ENCODE measurements at places on chromosomes 1 and 21. TPM values are rescaled to one million over a fixed set of nuclear protein-coding genes. Genes with fewer than 3 reads are reported as not detected.
A peak's percentile ranks its signal among the peaks of the same experiment; 100 is the strongest.

- H3K4me3 ChIP-seq = no peak overlapping the region
- H3K36me3 ChIP-seq = no peaks in the 10 kb centered on the region
- no peaks in the 10 kb centered on the region for H3K27me3 ChIP-seq
- no peaks in the 10 kb centered on the region for H3K4me1 ChIP-seq
- H3K27ac ChIP-seq = no peak overlapping the region
These were observed 33.6 kb upstream of the TRABD2B start for GRCh38 chr1:48030696-48031365.

GRCh38 chr1:201702936-201703335, 126.0 kb upstream of the IPO9 start:
- no peaks in the 10 kb centered on the region for H3K36me3 ChIP-seq
- no peaks in the 10 kb centered on the region for H3K27me3 ChIP-seq
- no peak overlapping the region for H3K4me3 ChIP-seq
- H3K27ac ChIP-seq = peak overlapping the region; percentile 55
- DNase-seq = no peak

DNA sequence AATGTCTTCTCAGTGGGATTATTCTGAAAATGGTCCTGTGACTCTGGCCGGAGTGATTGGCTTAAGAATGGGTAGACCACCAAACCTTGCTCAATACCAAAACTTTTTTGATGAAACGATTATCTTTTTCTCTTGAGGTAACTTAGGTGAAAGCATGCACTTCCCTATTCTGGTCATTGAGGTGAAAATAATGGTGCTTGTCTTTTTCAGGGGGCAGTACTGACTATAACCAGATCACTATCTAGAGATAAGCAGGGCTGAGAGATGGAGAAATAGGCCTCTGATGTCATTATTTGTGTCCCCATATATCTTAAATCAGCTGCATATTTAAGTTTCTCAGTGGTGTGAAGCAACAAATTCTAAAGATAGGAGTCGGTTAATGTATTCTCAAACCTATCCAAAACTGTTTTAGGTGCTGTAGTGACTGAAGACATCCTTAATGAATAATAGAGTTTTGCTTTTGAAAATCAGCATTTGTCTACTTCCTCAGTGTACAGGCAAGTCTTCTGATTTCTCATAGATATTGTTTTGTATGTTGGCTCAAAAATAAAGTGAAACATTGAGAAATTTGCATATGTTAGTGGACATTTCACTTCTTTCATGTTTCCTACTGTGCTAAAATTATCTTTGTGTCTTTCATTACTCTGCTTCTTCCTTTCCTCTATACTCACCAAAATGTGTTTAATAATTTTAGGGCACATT, 735.3 kb upstream of the ADGRL4 start:
- H3K4me1 ChIP-seq = no peaks in the 10 kb centered on the region
- H3K27me3 ChIP-seq = no peaks in the 10 kb centered on the region
- no peak overlapping the region for H3K27ac ChIP-seq
- no peaks in the 10 kb centered on the region for H3K36me3 ChIP-seq

Gene WNT2B
- 10.9 TPM for total RNA-seq

- H3K36me3 ChIP-seq = no peaks in the 10 kb centered on the region
- H3K27ac ChIP-seq = no peak overlapping the region
- no peaks in the 10 kb centered on the region for H3K27me3 ChIP-seq
- H3K4me1 ChIP-seq = peaks cover 3% of the 10 kb centered on the region
- no peak for DNase-seq
These were observed 34.6 kb upstream of the CHIT1 start for GRCh38 chr1:203264052-203264501.

- no peak for DNase-seq
- no peak overlapping the region for H3K27ac ChIP-seq
- H3K27me3 ChIP-seq = no peaks in the 10 kb centered on the region
These were observed 20.9 kb upstream of the SLC1A7 start for GRCh38 chr1:53163291-53163768.

DNA sequence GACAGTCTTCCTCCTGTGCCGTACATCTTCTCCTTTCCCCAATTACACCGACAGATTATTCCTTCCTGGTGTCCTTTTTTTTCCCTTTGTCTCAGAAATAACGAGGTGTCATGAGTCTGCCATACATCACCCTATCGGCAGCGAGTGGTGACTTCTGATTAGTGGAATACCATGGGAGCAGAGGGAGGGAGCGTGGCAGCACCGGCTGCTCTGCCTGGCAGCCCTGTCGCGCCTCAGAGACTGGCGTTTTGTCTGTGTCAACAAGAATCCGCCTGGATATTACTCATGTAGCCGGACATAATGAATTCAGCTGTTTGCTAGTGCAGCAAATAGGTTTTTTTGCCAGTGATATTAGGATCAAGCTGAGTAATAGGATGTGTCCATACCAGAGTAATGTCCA, 51.8 kb downstream of the UTP25 start:
- no peaks in the 10 kb centered on the region for H3K36me3 ChIP-seq
- no peak overlapping the region for H3K4me3 ChIP-seq
- no peak overlapping the region for H3K27ac ChIP-seq
- H3K27me3 ChIP-seq = no peaks in the 10 kb centered on the region
- no peaks in the 10 kb centered on the region for H3K4me1 ChIP-seq

Gene C1QB
- 1,028 TPM for total RNA-seq

GRCh38 chr1:79797487-79797886, 791.0 kb upstream of the ADGRL4 start:
- no peaks in the 10 kb centered on the region for H3K27me3 ChIP-seq
- no peak overlapping the region for H3K4me3 ChIP-seq
- DNase-seq = no peak
- no peaks in the 10 kb centered on the region for H3K4me1 ChIP-seq

DNA sequence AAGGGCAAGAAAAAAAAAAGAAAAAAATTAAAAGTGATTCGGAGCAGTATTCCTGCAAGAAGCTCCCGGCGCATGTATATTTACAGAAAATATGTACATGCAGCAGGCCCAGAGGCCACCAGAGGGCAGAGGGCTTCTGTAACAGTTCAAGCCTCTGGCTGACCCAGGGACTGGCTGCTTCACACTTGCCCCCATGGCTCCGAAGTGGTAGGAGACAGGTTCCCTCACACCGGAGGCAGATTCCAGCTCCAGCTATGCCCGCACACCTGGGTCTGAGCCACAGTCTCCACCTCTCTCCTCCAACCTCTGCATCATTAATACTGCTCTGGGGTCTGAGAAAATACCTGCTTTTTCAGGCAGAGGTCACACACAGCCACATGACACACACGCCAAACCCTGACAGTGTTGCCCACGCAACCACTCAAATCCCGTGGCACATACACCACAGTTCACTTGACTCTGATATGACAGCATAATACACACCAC, 2.2 kb upstream of the ARHGAP30 start:
- H3K4me3 ChIP-seq = no peak overlapping the region
- no peaks in the 10 kb centered on the region for H3K36me3 ChIP-seq
- H3K27me3 ChIP-seq = no peaks in the 10 kb centered on the region
- H3K27ac ChIP-seq = no peak overlapping the region
- DNase-seq = no peak
- no peaks in the 10 kb centered on the region for H3K4me1 ChIP-seq

DNA sequence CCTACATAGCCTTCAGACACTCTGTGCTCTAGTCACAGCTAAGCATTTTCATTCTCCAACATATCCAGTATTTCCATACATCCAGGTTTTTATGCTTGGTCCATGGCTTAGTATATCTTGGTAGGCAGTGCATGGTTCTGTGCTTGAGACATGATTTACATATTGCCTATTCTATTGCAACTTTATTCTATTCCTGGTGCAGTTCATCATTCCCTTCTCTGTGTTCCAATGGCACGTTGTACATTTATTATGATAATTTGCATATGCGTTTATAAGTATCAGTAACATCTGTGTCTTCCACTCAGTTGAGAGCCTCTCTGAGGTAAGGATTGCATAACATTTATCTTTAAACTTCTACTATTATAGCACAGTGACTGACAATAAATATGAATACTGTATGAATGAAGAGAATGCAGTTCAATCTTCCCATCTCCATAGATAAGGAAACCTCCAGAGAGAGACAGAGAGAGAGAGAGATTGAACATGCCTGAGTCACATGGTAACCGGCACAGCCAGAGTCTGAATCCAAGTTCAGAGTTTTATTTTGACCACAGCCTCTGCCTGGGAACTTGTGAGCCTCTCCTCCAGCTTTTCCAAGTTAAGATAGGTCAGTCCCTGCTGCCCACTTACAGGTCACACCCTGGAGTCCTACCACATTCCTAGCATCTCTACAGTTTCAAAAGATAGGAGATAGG, 41.5 kb downstream of the PLPPR5 start:
- H3K4me3 ChIP-seq = no peak overlapping the region
- H3K27me3 ChIP-seq = no peaks in the 10 kb centered on the region
- H3K27ac ChIP-seq = no peak overlapping the region
- H3K4me1 ChIP-seq = no peaks in the 10 kb centered on the region

- DNase-seq = no peak
- no peak overlapping the region for H3K4me3 ChIP-seq
These were observed 88.5 kb downstream of the ELAVL4 start for GRCh38 chr1:50197216-50197615.

- H3K27ac ChIP-seq = no peak overlapping the region
- H3K4me3 ChIP-seq = no peak overlapping the region
- H3K27me3 ChIP-seq = no peaks in the 10 kb centered on the region
These were observed 41.3 kb upstream of the RUNX1 start for GRCh38 chr21:35090403-35090802.

DNA sequence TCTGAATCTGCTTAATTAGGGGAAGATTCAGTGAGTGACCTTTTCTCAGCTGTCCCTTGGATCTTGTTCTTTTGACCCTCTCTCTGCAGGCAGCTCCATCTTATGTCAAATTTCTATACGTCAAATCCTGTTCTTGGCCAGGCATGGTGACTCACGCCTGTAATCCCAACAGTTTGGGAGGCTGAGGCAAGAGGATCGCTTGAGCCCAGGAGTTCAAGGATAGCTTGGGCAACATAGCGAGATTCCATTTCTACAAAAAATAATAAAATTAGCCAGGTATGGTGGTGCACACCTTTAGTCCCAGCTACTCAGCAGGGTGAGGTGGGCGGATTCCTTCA, 12.3 kb upstream of the CDC42 start:
- H3K4me3 ChIP-seq = no peak overlapping the region
- H3K27ac ChIP-seq = peak overlapping the region; percentile 76
- H3K4me1 ChIP-seq = peaks cover 13% of the 10 kb centered on the region
- no peaks in the 10 kb centered on the region for H3K36me3 ChIP-seq
- H3K27me3 ChIP-seq = no peaks in the 10 kb centered on the region
- no peak for DNase-seq

Gene VWA1
- total RNA-seq = 101 TPM

DNA sequence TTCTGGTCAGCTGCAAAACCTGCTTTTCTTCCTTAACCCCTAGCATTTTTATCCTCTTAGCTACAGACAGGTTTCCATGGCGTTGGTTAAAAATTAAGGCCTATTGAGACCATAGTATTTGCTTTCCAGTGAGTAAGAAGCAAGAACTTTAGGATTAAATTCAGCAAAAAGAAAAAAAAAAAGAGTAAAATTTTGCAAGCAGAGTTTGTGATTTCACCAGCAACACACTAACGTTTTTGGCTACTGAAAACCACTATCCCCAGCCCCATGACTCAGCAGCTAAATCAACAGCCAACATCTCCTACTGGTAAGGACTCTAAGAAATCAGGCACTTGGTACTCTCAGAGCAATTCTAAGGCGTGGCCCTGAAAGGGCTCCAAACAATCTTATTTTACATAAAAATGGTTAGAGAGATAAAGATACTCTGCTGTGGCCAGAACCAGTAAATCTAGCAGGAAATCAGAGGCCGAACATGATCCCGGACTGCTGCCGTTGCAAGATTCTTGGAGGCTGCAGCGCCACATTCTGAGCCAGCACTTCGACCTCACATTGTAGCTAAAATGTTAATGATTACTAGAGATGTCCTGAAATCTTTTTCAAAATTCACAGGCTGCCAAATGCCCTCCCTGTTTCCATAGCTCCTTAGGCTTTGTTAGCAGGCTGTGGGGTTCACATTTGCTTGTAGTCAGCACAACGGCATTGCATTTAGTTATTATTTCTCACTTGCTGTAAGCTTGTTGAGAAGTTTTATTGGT, 1.6 kb upstream of the ENO1 start:
- H3K4me1 ChIP-seq = peaks cover 44% of the 10 kb centered on the region
- H3K36me3 ChIP-seq = no peaks in the 10 kb centered on the region
- peak overlapping the region; percentile 100 for H3K27ac ChIP-seq
- H3K27me3 ChIP-seq = no peaks in the 10 kb centered on the region
- DNase-seq = peak; percentile 79
- H3K4me3 ChIP-seq = peak overlapping the region; percentile 99

GRCh38 chr1:221602830-221603229, 139.1 kb downstream of the DUSP10 start:
- no peaks in the 10 kb centered on the region for H3K36me3 ChIP-seq
- H3K4me1 ChIP-seq = no peaks in the 10 kb centered on the region
- no peak for DNase-seq
- H3K27me3 ChIP-seq = no peaks in the 10 kb centered on the region

Gene NBPF10
- 10.5 TPM for total RNA-seq

Gene RGS8
- 0.20 TPM for total RNA-seq

- no peak overlapping the region for H3K4me3 ChIP-seq
- no peak for DNase-seq
- H3K27ac ChIP-seq = no peak overlapping the region
- no peaks in the 10 kb centered on the region for H3K36me3 ChIP-seq
These were observed 97.8 kb downstream of the LPAR3 start for GRCh38 chr1:84795213-84795612.

Gene C1orf87
- total RNA-seq = 13.6 TPM

Gene S100A2
- not detected for total RNA-seq

GRCh38 chr1:183760661-183761060, 44.3 kb upstream of the RGL1 start:
- DNase-seq = no peak
- no peak overlapping the region for H3K27ac ChIP-seq
- no peaks in the 10 kb centered on the region for H3K27me3 ChIP-seq

DNA sequence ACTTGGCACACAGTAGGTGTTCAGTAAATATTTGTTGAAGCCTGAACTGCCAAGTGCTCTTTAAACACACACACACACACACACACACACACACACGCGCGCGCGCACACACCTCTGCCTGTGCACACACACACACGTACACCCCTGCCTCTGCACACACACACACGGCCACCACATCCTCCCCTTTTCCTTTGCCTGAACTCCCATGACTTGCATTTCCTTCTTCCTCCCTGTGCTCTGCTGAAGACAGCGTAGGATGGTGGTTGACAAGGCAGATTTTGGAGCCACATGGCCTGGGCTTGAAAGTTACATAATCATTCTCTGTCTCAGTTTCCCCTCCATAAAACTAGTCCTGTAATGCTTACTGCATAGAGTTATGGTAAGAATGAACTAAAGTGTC, 712.3 kb downstream of the PTPRU start:
- no peak overlapping the region for H3K27ac ChIP-seq
- DNase-seq = no peak
- no peak overlapping the region for H3K4me3 ChIP-seq
- H3K4me1 ChIP-seq = no peaks in the 10 kb centered on the region
- H3K36me3 ChIP-seq = no peaks in the 10 kb centered on the region
- no peaks in the 10 kb centered on the region for H3K27me3 ChIP-seq

DNA sequence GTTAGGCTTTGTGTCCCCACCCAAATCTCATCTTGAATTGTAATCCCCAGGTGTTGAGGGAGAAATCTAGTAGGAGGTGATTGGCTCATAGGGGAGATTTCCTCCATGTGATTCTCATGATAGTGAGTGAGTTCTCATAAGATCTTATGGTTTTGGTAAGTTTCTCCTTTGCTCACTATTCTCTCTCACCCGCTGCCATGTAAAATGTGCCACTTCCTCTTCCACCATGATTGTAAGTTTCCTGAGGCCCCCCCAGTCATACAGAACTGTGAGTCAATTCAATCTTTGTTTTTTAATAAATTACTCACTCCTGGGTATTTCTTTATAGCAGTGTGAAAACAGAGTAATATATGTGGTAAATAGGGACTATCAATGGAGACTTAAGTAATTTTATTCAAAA, 434.5 kb upstream of the OLFM3 start:
- H3K36me3 ChIP-seq = no peaks in the 10 kb centered on the region
- H3K27ac ChIP-seq = no peak overlapping the region
- no peaks in the 10 kb centered on the region for H3K4me1 ChIP-seq
- H3K27me3 ChIP-seq = no peaks in the 10 kb centered on the region
- H3K4me3 ChIP-seq = no peak overlapping the region
- DNase-seq = no peak

Measured in upper lobe of left lung (tissue), 6 donors.